CD14-positive monocyte (primary cell): ENCODE measurements at places on chromosomes 13 and 19.

DNA sequence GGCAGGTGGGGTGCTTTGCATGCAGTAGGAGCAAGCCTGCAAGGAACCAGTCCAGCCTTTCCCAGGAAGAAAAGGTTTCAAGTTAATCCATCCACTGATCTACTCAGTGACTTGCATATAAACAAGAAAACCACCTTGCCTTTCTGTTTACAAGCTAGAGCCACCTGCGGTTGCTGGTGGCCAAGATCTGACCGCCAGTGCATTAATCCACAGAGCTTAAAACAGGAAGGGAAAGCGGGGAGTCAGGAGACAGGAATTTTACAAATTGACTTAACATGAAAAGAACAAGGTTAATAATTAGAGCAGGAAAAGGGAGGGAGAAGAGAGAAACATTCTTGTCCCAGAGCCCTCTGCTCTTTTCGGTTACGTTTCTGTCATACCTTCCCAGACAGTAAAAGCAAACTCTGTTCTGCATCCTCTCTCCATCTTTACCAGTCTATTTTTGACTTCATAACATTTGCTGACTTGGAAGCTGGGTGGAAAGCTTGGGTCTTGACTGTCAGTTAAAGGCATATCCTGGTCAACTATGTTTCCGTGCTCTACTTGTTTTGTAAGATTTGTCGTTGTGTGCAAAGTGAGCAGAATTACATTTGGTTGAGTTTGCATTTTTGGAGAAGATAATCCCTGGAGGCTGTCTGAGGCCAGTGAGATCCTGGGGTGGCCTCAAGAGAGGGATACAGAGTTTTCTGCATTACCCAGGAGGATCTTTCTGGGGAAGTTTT, 760.6 kb downstream of the EFNB2 start:
- DNase-seq: no peak

DNA sequence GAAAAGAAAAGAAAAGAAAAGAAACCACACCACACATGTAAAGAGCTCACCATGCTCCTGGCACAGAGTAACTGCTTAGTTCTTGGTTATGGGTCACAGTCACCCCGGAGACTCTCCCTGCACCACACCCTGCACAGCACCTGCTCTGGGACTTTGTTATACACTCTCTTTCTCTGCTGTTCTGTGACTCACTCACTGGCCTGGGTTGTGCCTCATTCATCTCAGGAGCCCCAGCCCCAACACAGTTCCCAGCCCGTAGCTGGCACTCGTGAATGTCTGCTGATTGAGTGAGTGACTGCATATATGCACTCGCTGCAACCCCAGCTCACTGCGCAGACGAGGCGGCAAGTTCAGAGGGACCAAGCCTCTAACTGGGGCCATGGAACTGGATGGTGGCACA, 22.9 kb upstream of the ZNF507 start:
- DNase-seq: no peak

- no peak for DNase-seq
Measured at GRCh38 chr13:106104281-106104901, 431.1 kb downstream of the EFNB2 start.

- DNase-seq: peak; percentile 12
Measured at GRCh38 chr13:77898097-77898496, 20.5 kb downstream of the EDNRB start.

DNA sequence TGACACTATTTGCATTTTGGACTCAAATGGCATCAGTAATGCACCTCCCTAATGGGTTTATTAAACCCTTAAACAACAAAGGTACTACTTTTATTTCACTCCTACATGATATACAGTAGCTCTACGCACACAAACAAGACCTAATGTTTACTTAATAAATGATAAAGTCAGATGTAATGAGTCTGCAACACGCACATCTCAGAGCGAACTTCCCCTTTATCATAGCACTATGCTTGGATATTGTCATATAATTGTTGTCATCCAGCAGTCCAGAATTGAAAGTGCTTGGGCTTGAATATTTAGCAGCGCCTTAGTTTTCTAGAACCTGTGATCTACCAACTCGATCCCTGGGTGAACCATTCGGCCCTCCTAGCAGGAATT, 772 bp downstream of the PARP4 start:
- no peak for DNase-seq

GRCh38 chr19:19296953-19297689, 23.2 kb downstream of the SUGP1 start:
- no peak for DNase-seq

DNA sequence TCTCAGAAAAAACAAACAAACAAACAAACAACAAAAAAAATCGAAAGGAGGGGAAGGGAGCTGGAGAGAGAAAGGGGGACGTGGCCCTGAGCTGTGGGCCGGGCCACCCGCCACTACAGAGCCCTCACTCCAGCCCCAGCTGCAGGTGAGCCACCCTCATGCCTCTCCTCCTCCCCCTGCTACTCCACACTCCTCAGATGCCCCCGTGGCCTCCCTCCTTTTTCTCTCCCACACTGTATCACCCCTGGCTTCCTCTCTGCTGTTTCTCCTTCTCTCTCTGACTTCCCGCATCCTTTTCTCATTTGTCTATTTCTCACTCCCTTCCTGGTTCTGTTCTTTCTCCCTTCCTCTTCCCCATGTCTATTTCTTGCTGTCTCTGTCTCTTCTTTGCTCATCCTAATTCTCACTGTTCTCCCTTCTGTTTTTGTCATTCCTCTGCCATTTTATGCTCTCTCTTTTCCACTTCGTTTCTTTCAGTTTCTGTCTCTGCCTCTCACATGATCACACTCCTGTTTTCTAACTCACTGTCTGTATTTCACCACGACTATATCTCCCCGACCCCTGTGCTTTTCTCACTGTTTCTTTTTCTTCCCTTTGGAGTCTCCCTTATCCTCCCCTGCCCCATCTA, 2.7 kb downstream of the KLK2 start:
- no peak for DNase-seq

DNA sequence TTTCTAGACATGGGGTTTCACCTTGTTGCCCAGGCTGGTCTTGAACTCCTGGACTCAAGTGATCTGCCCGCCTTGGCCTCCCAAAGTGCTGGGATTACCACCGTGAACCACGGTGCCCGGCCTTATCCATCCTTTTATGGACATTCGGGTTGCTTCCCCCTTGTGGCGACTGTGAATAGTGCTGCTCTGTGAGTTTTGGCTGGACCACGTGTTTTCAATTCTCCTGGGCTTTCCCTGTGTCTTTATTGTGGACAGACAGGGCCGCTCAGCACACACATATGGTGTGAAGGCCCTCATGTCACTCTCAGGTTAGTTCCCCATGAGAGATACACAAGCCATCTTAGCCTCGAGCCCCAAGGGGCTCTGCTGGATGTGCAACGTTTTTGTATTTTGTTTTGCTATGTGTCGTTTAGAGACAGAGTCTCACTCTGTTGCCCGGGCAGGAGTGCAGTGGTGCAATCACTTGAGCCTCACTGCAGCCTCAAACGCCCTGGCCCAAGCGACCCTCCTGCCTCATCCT, 40.5 kb downstream of the MAU2 start:
- peak; percentile 74 for DNase-seq

DNA sequence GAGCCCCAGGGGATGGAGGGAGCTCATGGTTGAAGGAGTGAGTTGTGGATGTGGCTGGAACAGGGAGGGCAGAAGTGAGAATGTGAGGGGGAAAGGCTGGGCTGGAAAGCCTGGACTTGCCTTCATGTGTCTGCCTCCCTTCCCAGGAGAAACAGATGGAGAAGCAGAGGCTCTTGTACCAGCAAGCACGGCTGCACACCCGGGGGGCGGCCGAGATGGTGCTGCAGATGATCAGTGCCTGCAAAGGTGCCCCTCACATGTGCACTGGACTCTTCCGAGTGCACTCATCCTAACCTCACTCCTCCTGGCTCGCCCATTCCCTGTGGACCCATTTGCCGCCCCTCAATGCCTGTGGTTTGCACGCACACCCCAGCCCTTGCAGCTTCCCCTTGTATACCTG, 83.2 kb downstream of the MAP4K1 start:
- no peak for DNase-seq

- no peak for DNase-seq
Measured at GRCh38 chr13:38483623-38484022, 134.0 kb downstream of the UFM1 start.

GRCh38 chr19:17467471-17468301, 2.6 kb upstream of the SLC27A1 start:
- DNase-seq: no peak
